Foreskin keratinocyte (primary cell): ENCODE measurements at places on chromosomes 16 and 17. TPM values are rescaled to one million over a fixed set of nuclear protein-coding genes. Genes with fewer than 3 reads are reported as not detected.

CPHXL2 gene
- total RNA-seq: not detected in 2 replicates

CYGB gene
- total RNA-seq: 10.2 and 17.8 TPM in 2 replicates

TBC1D28 gene
- not detected in 2 replicates for total RNA-seq

RNU2-1 gene
- total RNA-seq: not detected in 2 replicates

CCL5 gene
- not detected in 2 replicates for total RNA-seq

DNA sequence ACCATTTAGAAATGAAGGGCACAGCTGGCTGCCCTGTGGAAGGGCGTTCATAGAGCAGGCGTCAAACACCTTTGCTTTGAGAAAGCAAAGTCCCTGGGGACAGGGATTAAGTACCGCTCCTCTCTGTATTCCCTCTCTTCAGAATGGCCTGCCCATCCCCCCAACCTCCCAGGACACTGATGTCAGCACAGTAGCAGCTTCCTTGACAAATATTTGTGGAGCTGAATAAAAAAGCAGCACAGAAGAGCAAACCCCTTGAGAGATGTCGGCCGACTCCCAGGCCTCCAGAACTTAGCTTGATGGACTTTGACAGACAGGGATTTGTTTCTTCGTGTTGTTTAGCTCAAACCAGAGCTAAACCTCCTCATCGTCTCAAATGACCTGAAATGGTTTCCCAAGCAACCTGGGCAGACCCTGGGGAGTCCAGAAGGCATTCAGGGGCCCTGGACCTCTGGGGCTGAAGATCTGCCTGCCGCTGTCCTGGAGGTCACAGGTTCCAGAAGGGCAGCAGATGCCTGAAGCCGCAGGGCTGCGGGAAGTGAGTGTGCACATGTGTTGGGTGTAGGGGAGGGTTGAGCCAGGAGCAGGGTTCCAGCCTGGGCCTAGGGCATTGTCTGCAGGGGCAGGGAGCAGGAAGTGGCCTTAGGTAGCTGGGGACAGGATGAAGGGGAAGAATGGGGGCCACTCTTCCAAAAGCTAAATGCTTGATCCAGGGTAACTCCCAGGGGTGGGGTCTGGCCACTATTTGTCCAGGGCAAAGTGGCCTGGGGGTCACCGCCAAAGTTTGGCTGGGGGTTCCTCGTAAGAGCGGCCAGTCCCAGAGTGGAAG lies 42.3 kb upstream of the NKD1 start:
- DNase-seq: no peak

- no peak for DNase-seq
These were observed 1.9 kb downstream of the RILP start for GRCh38 chr17:1647802-1648171.

DNA sequence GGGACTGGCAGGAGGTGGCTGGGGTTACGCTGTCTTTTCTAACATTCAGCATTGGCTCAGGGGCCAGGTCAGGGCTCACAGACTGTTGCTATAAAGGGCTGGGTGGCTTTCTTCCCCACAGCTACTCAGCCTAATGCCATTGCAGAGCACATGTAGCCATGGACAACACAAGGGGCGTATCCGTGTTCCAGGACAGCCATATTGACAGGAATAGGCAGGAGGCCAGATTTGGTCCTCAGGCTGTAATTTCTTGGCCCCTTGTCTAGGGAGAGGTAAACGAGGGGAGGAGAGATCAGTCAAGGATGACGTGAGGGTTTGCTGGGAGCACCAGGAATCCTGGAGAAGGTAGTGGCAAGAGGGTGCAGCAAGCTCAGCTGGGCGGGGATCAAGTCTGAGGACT lies 21.2 kb upstream of the MYO15B start:
- no peak for DNase-seq

GRCh38 chr17:10262451-10262850 lies 64.0 kb upstream of the GAS7 start:
- no peak for DNase-seq

DNA sequence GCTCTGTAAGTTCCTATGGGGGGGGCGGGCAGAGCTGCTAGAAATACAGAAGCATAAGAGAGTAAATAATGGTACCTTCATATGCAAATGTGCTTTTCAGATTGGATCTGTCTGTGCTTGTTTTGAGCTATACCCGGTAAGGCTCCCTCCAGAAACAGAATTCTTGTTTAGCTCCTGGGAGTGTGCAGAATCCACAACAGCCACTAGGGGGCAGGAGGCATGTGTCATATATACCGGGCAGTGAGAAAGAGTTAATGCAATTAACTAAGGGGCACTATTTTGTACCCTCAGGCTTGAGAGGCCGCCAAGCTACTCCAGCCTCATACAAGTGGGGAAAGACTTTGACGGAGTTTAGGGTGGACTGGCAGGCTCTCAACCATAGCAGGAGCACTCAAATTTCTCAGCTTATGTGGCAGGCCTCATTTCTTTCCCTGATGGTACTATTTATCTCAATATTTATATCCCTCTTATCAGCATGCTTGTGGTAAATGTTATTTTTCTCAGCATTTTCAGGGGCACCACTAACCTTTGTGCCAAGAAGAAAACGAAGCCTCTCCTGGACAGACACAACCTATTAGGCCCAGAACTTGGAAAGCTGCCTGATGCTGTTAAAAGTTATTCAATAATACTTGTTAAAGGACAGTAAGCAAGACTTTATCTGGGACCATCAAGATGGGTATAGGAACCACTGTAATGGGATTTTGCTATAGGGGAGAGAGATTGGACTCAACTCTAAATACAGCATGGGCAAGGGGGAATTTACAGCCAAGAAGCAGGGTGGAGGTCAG lies 10.7 kb upstream of the CENPV start:
- DNase-seq: peak; percentile 67

DNA sequence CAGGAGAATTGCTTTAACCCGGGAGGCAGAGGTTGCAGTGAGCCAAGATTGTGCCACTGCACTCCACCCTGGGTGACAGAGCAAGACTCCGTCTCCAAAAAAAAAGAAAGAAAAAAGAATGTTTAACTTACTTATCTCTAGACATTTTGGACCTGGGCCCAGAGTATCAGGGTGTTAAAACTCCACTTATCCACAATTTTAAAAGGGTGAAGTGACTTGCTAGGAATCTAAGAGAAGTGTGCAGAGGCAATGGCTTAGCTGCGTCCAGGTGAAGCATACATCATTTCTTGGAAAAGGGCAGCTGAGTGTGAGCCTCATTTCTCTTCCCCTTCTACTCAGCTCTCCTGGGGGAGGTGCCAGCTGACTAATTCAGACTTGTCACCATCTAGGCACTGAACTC lies 25.1 kb downstream of the ALDH3A2 start:
- DNase-seq: no peak

DNA sequence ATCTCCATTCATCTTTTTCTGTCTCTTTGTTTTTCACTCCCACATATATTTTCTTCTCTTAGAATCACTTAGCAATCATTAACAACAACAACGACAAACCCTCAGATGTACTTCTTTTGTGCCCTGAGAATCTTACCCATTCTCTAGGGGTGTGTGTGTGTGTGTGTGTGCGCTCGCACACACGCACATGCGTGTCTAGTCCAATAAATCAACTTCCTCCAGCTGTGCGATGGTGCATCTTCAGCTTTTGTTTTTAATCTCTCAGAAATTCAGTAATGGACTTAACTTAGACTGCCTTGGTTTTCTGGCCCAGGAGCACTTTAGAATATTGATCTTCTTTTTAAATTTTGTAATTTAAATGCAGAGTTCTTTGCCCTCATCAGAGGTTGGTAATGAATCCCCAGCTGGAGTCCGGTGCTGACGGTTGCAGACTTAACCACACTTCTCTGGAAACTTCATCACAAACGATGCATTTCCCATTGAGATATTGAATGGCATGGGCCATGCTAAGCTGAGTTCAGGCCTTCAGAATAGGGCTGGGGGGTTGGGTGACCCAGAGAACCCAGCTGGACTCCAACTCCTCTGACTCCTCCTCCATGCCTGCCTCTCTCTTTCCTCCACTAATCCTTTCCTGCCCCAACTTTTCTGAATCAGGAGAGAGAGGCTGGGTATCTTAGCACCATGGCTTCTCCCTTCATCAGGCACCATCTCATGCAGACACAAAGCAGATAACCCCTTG lies 193.9 kb downstream of the ZNF18 start:
- no peak for DNase-seq

- no peak for DNase-seq
These were observed 51.0 kb downstream of the MMP15 start for GRCh38 chr16:58076514-58076913.

- DNase-seq: no peak
These were observed 2.4 kb downstream of the SKAP1 start for GRCh38 chr17:48427598-48427997.

DNA sequence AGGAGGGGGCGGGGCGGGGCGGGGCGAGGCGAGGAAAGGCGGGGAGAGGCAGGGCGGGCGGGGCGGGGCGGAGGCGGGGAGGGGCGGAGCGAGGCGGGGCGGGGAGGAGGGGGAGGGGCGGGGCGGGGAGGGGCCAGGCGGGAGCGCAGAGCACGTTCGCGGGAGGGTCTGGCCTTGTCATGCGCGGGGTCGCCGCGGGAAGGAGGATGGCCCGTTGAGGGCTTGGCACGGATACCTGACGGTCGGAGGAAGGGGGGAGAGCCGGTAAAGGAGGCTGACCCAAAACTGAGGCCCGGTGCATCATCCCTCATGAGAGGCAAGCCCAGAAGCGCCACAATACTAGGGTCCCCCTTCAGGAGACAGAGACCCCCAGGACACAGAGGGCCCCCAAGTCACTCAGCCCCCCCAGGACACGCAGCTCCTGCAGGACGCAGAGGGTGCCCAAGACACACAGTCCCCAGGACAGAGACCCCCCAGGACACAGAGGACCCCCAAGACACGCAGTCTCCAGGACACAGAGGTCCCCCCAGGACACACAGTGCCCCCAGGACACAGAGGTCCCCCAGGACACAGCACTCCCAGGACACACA lies 593 bp upstream of the WDR45B start:
- no peak for DNase-seq

DNA sequence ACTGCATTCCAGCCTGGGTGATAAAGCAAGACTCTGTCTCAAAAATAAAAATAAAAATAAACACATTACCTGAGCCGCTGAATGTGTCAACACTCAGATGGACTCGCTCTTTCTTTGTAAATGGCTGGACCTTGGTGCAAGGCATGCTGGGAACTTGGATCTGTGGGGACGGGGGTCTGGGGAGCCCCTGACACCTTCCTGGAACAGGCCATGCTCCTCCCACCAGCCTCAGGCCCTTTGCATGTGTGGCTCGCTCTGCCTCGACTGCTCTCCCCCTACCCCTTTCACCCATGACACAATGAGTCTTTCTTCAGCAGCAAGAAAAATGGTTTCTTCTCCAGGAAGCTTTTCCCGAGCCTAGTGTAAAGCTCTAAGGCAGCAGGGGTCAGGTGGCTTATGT lies 94.0 kb upstream of the CDH5 start:
- DNase-seq: no peak

GRCh38 chr16:7239547-7239946 lies 93.1 kb upstream of the RBFOX1 start:
- DNase-seq: no peak

DNA sequence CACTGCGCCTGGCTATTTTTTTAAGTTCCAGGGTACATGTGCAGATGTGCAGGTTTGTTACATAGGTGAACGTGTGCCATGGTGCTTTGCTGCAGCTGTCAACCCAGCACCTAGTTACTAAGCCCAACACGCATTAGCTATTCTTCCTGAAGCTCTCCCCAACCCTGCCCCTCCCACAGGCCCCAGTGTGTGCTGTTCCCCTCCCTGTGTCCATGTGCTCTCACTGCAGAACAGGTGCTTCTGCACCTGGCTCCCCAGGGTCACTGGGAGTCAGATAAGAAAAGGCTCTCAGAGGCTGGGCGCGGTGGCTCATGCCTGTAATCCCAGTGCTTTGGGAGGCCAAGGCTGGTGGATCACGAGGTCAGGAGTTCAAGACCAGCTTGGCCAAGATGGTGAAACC lies 6.2 kb downstream of the HASPIN start:
- DNase-seq: no peak

GRCh38 chr16:77214411-77215138 lies 15.4 kb downstream of the SYCE1L start:
- no peak for DNase-seq

DNA sequence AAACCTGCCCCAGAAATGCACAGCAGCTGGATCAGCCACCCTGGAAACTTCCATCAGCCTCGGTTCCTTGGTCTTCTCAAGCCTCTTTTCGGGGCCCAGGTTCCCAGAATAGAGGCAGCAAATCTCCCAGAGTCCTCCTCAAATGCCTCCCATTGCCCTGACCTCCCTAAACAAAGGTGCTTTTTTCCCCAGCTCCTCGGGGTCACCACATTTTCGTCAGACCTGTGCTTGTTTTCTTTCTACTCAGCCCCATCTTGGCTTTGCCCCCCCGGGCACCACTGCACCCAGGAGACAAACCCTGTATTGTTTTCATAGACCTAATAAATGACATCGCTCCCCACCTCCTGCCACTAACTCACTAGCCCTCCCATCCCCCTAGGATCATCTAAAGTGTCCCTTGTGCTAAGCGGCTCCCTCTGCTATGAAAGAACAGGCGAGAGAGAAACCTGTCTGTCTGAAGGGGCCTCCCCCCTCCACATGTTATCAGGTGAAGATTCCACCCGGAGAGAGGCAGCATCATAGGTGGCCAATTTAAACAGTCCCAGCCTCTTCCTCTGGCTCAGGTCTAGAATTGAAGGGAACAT lies 451.1 kb downstream of the SOX9 start:
- DNase-seq: no peak

DNA sequence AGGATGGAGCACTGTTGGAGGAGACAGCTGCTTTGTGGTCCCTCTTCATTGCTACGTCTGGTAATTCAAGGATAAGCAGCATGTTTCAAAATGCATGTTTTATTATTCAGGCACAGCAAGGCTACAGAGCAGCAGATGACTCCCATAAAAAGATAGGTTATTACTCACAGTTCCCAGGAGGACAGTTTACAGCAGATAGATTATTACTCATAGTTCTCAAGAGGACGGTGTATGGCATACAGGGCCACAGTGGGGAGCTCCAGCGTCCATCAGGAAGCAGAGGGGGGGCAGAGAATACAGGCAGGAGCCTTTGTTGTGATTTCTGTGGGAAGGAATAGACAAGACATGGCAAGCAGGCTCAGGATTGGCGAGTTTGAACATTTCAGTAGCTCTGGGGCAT lies 72.9 kb downstream of the DNAH9 start:
- DNase-seq: no peak

- DNase-seq: no peak
These were observed 702 bp upstream of the ALDH3A1 start for GRCh38 chr17:19748807-19749193.

DNA sequence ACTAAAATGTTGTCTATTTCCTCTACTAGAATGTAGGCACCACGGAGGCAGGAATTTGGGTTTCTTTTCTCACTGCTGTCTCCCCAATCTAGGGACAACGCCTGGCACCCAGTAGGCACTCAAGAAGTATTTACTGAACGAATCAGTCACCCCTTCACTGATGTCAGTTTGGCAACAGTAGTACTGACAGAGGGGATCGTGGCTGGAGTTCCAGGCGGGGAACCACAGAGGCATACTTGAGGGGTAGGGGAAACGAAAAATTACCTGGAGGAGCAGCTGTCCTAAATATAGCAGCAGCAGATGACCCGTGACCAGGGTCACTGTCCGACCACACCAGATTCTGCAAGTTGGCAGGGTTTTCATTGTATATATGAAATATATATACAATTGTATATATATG lies 33.3 kb downstream of the TRIM25 start:
- no peak for DNase-seq
